NCI-H2107 (cell line): ENCODE measurements at places on chromosomes 6 and 20.

GRCh38 chr6:151577257-151577656, 83.4 kb downstream of the CCDC170 start:
- DNase-seq: no peak

DNA sequence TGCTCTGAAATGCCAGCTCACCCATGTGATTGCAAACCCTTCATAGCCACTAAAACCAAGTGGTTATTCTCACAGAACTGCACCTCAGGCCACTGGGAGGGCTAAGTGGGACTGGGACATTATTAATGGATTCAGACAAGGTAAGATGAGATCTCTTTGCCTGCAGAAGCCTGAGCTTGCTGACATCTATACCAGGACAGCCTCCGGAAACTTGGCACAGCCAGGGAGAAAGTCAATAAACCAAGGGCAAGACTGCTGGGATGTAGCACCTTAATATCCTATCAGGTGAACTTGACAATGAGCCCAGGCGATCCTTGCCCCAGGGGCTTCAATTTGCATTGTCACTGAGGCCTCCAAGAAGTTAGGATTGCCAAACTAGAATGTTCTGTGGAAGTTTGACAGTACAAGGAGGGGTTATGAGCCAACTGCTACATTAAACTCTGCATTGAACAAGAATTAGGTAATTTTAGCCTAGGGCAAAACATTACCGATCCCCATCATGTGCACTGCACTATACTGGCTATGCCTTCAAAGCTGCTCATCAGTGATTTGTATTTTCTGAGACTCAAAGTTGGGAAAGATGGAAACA, 60.1 kb upstream of the RALGAPA2 start:
- no peak for DNase-seq

- DNase-seq: no peak
Observed at GRCh38 chr6:22113026-22113766, 183.6 kb downstream of the PRL start.

- DNase-seq: no peak
Observed at GRCh38 chr20:16864069-16864468, 115.9 kb downstream of the OTOR start.
